ENCODE measurements at places on chromosomes 6 and 20. TPM values are rescaled to one million over a fixed set of nuclear protein-coding genes. Genes with fewer than 3 reads are reported as not detected.
A peak's percentile ranks its signal among the peaks of the same experiment; 100 is the strongest.

Gene SCRT2
- not detected for total RNA-seq

DNA sequence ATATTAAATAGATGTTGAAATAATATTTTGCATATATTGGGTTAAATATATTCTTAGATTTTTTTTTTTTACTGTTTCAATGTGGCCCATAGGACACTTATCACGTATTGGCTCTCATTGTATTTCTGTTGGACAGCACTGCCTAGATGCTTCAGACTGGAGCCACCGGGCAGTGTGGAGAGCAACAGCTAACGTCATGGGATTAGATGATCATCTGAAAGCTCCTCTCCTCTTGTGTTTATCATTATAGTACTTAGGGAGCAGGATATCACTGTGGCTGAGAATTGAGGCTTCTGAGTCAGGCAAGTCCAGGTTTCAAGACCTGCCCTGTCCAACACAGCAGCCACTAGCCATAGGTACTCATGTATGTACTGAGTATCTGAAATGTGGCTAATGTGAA is 87.4 kb downstream of the ZHX3 start:
- no peak for DNase-seq

GRCh38 chr6:76764057-76764456 is 691.6 kb upstream of the IMPG1 start:
- DNase-seq: no peak

GRCh38 chr6:139894271-139894670 is 519.8 kb upstream of the CITED2 start:
- DNase-seq: no peak

GRCh38 chr20:1150218-1150617 is 31.8 kb downstream of the PSMF1 start:
- DNase-seq: peak; percentile 6

DNA sequence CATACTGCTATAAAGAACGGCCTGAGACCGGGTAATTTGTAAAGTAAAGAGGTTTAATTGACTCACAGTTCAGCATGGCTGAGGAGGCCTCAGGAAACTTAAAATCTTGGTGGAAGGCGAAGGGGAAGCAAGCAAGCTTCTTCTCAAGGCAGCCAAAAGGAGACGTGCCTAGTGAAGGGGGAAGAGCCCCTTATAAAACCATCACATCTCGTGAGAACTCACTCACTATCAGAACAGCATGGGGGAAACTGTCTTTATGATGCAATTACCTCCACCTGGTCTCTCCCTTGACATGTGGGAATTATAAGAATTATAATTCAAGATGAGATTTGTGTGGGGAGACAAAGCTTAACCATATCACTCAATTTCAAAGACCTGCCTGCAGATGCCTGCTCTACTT is 447.0 kb downstream of the EYS start:
- DNase-seq: no peak

DNA sequence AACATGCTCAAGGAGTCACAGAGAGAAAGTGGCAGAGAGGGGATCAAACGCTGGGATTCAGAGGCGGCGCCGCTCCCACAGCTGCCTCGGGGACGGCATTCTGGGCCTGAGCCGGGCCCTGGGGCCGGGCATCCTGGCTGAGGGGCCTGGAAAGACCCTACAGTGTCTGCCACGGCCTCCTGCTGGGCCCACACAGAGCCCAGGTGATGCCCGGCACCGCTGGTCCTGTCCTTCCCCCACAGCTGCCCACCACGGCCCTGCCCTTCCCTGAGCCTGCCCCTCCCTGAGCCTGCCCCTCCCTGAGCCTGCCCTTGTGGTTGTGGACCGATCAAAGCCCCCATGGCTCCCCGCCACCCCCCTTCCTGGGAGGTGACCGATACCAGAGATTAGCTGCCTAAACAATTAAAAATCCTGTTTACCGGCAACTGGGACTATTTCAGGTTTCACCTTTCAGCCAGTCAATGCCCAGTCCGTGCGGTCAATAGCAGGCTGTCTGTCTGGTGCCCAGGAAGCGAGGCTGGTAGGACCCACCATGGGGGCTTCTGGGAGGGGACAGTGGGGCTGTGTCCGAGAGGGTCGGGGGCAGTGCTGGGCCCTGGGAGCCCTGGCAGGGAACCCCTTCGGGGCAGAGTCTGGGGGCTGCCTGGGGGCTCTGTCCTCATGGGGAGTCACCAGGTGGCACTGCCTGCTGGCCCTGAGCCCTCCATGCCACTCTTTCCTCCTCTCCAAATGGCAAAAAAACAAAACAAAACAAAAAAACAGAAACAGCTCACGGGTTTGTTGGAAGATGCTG is 55.4 kb upstream of the GATA5 start:
- no peak for DNase-seq
